ENCODE measurements at places on chromosomes 2 and 18.
A peak's percentile ranks its signal among the peaks of the same experiment; 100 is the strongest.

DNA sequence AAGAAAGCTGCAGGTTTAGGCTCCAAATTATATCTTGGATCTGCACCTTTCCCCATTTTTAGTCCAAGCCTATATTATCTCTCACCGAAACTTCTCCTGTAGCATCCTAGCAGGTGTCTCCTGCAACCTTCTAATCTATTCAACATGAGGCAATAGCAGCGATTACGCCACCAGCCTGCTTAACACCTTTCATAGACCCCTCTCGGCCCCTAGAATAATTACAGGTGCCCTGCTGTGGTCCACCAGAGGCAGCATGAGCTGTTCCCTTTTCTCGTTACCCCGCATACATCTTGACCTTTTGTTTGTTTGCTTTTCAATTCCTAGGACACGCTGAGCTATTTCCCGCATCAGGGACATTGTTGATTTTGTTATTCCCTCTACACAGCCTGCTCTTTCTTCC lies 361.9 kb downstream of the CYRIA start:
- DNase-seq: no peak

- DNase-seq: no peak
These were observed 708.6 kb upstream of the ZEB2 start for GRCh38 chr2:145228506-145228905.

GRCh38 chr18:45066210-45066609 lies 385.5 kb downstream of the SETBP1 start:
- DNase-seq: no peak

DNA sequence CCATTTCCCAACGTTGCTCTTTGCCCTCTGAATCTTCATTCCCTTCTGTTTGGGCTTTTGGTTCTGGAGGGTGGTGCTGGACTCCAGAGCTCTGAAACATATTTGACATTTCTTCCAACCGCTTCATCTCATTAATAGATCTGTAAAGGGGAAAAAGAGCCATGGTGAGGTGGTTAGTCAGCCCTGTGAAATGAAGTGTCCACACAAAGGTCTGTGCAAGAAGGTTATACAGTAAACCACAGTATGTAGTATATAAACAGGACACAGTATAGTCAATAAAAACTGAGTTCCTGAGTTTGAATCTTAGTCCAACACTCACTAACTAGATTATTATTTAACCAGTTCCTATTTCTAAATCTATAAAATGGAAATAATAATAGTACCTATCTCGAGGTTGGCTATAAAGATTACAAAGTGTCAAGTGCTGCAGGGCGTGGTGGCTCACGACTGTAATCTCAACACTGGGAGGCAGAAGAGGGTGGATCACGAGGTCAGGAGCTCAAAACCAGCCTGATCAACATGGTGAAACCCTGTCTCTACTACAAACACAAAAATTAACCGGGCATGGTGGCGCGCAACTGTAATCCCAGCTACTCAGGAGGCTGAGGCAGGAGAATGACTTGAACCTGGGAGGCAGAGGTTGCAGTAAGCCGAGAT lies 13.1 kb downstream of the STARD7 start:
- DNase-seq: no peak

DNA sequence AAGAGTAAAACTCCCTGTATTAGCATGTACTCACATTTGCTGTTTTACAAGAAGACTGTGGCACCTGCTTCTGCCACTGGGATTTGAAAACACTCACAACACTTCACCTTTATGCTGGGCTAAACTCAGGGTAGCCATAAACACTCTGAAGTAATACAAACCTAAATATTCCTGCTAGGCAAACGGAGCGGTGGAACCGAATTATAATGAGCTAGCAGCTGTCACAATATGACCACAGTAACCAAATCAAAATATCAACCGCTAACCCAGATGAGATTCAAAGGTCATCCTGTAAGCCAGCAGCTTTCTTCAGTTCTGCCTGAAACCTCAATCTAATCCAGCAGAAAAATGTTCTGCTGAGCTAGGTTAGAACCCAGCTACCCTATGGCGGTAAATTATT lies 132.1 kb downstream of the TCF4 start:
- no peak for DNase-seq

- DNase-seq: no peak
These were observed 26.1 kb downstream of the GAD1 start for GRCh38 chr2:170842785-170843184.

DNA sequence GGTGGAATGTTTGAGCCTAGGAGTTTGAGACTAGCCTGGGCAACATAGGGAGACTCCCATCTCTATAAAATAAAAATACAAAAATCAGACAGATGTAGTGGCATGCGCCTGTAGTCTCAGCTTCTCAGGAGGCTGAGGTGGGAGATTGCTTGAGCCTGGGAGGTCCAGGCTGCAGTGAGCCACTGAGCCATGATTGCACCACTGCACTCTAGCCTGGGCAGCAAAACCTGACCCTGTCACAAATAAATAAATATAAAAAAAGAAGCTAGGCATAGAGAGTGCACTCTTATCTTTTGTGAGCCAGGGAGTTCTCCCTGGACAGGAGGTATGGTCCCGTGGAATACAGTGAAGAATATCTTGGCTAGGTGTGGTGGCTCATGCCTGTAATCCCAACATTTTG lies 11.0 kb upstream of the KYNU start:
- DNase-seq: no peak

DNA sequence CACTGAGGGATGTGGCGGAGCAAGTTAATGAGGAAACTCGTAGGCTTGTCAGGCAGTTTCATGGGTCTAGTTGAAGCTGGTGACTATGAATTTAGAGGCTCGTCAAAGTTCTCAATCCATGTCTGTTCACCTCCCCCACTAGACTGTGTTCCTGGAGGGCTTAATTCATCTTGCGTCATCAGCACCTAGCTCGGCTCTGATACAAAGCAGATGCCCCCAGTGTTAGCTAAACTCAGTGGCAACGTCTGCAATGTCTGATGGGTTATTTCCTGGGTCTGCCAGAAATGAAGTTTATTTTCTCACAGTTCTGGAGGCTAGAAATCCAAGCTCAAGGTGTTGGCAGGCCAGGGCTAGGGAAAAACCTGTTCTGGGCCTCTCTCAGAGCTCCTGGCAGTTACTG lies 140.6 kb downstream of the PID1 start:
- DNase-seq: no peak

DNA sequence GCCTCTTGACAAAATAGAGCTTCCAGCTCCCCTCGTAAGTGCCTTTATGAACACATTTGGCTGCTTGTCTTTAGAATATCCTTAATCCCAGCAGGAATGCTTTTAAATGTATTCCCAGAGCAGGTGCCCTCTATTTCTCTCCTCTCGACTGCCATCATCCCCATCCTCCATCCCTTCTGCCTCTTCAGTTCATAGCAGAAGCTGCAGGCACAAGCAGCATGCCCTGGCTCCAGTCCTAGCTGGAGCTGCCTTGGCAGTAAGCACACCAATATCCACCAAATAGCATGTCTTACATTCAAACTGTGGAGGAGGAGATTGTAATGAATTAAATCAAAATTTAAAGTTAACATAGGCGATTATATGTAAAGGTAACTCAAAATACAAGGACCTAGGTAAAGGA lies 891.3 kb upstream of the SLC39A10 start:
- peak; percentile 1 for DNase-seq

DNA sequence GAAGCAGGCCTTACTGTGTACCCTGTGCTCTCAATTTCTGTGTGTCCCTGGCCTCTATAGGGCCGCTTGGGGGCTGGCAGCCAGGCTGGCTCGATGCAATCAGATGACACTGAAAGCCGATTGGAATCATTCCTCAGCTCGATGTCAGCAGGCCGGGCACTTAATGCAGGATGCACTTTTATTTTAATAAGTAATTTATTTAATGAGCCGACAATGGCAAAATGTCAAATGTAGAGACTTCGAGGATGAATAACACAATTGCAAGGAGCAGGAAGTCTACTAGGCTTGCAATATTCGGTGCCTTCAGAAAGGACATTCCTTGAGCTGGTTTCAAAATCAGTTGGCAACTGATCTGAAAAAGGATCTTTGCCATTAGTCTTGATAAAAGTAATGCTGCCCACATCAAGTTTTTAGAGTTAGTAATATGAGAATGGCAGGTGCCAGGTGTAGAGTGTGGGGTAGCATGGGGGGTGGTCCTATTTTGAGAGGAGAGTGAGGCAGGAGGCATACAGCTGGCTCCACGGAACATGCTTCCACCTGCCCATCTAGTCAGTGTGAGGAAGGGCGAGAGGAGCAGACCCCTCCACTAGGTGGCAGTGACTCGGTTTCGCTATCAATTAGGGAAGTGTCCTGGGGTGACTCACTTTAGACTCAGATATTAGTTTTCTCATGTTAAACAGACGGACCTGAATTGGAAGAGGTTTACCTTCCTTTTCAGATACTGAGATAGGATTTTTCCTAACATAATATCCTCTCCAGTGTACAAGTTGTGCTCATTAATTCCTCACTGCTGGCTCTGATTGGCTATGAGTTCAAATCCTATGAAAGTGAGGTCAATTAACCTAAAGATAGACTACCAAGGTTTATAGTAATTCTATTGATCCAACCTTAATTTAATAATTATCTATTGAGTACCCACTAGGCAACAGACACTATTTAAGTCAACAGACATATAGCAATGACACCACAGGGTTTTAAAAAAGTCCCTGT lies 80.9 kb downstream of the NABP1 start:
- peak; percentile 49 for DNase-seq

- DNase-seq: no peak
These were observed 707 bp downstream of the KRCC1 start for GRCh38 chr2:88054782-88055370.

GRCh38 chr2:18987592-18988073 lies 370.8 kb downstream of the OSR1 start:
- peak; percentile 59 for DNase-seq

DNA sequence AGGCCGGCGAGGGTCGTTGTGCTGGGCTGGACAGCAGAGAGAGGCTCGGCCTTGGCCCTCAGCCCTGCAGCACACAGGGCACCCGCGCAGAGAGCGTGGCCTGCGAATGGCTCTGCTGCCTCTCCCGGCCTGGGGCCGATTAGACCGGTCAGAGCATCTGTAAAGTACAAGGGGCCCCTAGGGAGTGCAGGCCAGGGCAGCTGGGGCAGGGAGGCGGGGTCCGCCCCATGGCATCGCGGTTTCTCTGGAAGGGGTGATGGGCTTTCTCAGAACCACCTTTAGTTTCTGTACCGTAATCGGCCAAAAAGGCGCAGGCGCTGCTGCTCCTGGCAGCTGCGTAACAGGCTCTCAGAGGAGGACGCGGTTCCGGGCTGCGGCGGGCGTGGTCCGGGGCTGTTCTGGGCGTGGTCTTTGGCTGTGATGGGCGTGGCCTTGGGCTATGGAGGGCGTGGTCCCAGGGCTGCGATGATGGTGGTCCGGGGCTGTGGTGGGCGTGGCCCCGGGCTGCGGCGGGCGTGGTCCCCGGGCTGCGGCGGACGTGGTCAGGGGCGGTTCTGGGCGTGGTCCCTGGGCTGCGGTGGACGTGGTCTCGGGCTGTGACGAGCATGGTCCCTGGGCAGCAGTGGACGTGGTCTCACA lies 1.5 kb upstream of the GPR148 start:
- DNase-seq: no peak

DNA sequence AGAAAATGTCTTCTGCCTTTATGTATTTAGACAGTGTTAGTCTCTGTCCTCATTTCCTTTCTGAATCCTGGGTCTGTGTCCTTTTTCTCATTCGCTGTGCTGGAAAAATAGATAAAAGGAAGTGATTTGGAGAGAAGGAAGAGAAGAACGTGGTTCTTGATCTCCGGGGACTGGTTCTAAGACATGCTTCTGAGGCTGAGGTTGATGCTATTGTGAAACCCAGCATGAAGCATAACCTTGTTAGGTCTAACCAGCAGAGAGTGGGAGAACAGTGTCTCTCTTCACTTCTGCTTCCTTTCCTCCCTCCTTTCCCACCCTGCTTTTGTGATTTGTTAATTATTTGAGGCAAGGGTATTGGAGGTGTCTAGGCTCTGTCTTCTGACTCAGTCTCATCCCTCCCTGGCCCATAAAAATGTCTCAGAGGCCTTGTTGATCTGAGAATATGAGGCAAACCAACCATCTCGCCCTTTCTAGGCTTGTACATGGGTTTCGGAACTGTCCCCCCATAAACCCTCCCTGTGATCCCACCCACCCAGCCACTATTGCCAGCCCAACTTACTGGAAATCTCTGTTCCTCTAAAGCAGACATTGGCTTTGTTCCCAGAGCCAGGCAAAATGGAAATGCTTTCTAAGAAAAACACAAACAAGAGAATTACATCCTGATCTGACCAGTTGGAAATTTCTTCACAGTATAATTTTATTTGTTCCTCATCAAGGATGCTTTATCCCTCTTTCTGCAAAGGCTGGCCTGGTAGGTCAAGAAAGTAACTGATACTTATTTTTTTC lies 360.6 kb upstream of the TNP1 start:
- DNase-seq: no peak

GRCh38 chr18:22318745-22319407 lies 98.8 kb downstream of the CTAGE1 start:
- no peak for DNase-seq
